ENCODE measurements at places on chromosomes 12 and 14.

- DNase-seq, result no peak
These were observed 76.8 kb downstream of the SAMD4A start for GRCh38 chr14:54643696-54644176.

DNA sequence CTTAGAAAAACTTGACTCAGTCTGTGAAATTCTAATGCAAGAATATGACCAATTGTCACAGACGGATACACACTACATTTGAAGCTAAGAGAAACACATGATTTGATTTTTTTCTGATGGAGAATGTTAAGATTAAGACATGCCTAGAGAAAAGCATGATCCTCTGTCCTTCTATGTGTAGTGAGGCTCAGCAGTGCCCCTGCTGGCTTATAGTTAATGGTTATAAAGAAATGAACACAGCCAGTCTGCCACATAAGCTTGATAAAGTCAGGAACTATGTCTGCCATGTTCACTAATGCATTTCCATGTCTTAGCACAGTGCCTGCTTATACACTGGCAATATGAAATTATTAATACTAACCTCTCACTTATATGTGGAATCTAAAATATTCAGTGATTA is 168.1 kb upstream of the DAAM1 start:
- DNase-seq, result no peak

- no peak for DNase-seq
These were observed 17.4 kb downstream of the ISCA2 start for GRCh38 chr14:74510959-74511409.

DNA sequence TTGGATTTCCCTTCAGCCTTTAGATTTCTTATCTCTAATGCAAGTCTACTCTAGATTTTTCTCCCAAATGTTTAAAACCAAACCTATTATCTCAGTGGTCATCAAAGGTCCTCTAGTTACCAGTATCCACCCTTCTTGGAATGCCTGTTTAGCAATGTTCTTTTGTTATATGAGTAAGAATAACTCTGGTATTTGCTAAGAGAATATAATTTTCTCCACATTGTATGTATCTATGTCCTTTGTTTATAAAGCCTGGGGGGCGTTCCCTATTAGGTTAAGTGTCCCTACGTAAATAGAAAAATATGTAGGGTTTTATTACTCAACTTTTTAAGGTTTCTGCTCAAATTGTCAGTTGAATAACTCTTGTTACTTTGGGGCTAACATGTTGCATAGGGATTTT is 27.3 kb downstream of the PPM1A start:
- no peak for DNase-seq

DNA sequence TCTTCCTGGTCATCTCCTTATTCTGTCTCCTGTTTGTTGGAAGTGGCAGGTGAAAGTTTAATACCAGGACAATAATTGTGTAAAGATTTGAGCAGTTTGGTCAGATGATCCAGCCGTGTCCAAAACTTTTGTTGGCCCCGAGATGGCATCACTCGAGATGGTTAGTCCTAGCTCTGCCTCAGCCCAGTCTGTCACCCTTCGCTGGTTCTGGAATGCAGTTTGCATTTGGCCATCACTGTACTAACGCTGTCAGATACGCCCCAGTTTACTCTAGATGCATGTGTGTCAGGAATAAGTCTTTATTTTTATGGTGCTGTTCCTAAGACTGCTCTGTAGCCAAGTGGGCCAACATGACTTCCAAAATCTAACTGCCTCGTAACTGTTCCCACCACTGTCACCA is 79.6 kb downstream of the MOK start:
- DNase-seq, result no peak

DNA sequence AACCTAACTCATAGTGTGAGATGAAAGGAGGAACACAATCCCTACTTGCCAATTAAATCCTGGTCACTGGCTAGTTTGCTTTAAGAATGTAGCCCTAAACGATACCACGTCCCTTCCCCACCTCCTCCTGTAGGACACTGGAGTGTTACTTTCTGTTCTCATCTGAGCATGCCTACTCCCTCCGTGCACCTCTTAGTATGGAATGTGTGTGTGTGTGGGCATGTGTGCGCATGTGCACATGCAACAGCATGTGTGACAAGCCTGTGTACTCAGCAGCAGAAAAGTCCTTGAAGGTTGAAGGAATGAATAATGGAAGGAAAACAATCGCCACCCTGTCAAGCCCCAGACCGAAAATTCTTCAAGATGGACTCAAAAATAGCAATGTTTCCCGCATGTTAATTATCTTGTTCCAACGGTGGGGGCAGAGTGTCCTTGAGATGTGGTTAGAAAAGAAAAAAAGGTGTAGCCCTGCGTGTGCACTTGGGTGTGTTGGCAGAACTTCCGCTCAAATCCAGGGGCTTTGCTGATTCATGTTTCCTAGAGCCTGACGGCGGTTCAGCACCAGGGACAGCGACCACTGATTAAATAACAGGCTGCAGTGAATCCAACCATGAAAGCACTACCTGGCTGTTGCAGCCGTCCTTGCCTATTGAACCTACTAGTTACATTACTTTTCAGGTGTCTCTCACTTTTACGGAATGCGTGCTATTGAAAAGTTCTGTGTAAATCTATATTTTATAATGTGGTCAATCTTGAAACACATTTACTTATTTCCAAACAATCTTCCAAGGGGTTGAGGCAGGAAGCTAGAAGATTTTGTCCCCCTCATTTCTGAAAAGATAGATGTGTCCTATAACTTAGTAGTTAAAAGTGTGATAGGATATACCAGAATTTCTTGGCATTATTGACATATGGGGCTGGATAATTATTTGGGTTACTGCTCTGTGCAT is 79.8 kb downstream of the SRRM4 start:
- DNase-seq, result no peak

- DNase-seq, result no peak
These were observed 1211.7 kb downstream of the TMEM121 start for GRCh38 chr14:106738075-106738474.
